ENCODE measurements at places on chromosomes 6 and 20.

GRCh38 chr6:40152701-40153436 is 218.6 kb upstream of the MOCS1 start:
- no peak for DNase-seq

DNA sequence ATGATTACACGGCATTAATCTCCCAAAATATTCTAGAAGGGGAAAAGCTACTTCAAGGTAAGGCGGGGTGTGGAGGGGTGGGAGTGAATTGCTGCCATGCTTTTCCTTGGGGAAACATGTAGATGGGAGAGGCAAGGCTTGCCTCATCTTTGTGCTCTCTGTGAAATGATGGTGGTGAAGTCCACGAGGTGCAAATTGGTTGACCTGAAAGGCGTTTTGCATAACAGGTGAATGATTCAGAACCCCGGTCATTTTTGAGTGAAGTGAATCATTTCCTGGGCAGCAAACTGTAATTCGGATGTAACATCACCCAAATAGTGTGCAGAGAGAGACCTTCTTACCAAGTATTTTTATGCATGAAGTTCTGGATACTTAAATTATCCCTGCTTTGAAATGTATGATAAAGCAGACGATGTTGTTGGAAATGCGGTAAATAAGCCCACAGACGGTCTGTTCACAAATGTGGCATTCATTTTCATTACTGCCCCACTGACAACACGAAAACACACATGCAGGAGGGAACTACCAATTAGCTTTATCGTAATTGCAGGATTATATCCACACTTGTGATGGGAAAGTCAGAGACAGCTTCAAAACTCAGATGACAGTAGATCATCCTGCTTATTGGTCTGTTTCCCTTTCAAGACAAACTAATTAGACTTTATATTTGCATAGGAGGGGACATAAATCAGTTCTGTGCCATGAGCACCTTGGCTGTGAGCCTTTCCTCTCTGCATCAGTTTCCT is 3.0 kb downstream of the CDH4 start:
- no peak for DNase-seq

DNA sequence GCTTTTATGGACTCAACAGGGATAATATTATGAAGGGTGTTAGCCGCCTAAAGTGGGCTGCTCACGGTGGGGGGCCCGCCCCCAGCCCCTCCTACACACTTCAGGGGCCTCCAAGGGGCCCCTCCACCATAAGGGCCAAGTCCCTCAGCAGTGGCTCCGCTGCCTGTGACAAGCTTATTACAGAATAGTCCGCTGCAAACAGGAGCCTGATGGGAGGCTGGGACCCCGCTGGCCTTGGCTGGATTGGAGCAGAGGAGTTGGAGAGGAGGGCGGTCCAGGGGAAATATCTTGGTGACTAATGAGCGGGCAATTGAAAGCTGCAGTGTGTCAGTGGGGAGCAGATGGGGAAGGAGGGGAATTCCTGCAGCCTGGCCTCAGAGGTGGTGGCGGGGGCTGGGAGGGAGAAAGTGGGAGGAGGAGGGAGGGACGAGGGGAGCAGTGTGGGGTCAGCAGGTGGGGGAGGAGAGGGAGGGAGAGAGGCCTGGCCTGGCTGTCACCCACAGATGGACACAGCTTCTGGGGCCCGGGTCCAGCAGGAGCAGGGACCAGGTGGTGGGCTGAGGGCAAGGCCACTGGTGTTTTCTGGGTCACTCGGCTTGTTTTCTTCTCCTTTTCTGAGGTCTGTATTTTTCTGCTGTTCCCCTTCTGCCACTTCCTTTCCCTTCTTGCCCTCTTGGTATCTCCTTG is 57.6 kb upstream of the FOXP4 start:
- DNase-seq = peak; percentile 51

DNA sequence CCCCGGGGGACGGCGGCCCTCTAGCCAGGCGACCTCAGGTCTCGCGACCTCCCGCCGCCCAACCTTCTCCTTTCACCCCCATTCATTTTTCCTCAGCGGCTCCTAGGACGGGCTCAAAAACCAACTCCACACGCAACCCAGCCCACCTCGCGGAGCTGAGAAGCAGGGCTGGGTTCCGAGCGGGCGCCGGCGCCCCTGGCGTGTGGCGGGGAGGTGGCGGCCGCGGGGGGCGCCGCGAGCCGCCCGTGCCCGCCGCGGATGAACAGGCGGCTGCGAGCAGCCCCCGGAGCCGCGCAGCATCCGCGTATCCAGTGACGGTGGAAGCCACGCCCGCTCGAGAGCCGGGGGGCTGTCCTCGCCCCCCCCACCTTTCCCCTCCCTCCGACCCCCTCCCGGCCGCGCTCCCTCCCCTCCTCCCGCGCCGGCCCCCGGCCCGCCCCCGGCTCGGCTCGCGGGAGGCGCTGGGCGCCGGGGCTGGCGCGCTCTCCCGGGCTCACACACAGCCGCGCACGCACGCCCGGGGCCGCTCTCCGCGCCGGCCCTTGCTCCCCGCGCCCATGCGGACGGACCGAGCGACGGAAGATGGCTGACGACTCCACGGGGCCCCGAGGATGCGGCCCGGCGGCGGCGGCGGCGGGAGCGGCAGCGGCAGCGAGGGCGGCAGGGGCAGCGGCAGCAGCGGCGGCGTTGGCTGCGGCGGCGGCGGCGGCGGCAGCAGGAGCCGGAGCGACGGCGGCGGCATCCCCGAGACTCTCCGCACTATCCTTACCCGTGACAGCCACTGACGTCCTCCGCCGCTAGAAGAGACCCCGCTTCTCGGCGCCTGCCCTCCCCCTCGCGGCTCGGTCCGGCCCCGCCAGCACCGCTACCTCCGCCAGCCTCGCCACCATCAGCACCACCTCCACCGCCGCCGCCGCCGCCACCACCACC is at the start of gene SOBP:
Gene SOBP (plus strand): TSS at position 482 of the 930 bp plus-strand sequence. CDS start 500 bp downstream, outside the sequence.
- no peak for DNase-seq

- peak; percentile 4 for DNase-seq
These were observed 143.7 kb downstream of the KLHL32 start for GRCh38 chr6:97068211-97068610.

DNA sequence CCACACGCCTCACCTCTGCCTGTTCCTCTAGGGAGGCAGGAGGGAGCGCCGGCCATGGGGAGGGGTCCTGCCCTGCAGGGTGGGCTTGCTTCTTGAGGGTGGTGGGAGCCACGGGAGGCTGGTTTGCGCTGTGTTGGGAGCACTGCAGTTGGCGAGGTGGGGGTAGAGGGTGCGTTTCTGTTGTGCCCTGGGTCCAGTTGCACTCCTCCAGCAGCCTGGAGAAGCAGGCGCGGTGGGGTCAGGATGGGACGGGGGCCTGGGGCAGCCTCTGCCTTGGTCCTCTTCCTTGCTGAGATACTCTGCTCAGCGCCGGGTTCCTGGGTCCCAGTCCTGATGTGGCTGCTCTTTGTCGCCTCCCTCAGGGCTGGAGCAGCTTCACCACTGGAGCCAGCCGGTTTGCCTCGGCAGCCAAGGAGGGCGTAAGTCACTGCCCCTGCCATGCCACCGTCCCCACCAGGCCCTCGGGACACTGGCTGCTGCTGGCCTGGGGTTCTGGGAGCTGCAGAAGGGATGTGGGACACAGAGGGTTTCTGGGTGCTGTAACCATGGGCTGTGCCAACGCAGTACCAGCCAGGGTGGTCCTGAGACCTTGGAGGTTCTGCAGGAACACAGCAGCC is 8.4 kb downstream of the ARFGAP1 start:
- no peak for DNase-seq

- DNase-seq = no peak
These were observed 18.9 kb downstream of the ORC3 start for GRCh38 chr6:87608802-87609201.

DNA sequence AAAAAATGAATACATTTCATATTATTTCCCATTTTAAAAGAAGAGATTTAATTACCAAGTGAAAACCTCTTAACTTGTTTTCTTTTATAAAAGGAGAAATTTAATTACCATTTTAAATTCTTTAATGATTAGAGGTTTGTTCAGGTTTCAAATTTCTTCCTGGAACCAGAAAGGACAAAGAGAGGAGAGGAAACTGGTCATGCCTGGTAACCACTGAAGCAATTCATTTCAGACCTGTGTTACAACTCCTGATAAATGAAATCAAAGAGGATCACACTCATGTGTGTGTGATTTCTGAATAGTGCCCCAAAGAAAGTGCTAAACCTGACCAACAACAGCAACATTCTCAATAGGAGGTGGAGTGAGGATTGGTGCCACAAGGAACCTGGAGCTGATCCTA is 12.6 kb upstream of the SLPI start:
- no peak for DNase-seq

- no peak for DNase-seq
These were observed 220.0 kb upstream of the CNR1 start for GRCh38 chr6:88386167-88386566.

- DNase-seq = no peak
These were observed 1.5 kb downstream of the PRRC2A start for GRCh38 chr6:31621991-31622390.

DNA sequence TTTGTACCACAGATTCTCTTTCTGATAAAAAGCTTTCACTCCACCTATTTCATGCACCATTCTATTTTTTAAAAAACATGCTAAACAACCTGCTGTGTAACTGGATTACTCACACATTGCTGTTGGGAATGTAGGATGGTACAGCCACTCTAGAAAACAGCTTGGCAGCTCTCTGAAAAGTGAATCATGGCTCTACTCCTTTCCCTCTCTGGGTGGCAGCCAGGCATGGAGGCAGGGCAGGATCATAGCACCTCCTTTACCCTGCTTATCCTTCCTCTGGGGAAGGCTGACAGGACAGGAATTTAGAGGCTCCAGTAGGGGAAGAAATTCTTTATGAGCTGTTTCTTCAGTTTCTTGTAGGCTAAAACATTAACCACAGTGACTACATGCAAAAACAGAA is 6.7 kb upstream of the VNN2 start:
- DNase-seq = no peak

GRCh38 chr6:110266996-110267395 is 86.8 kb downstream of the CDC40 start:
- no peak for DNase-seq

- no peak for DNase-seq
These were observed 48.7 kb upstream of the TAB2 start for GRCh38 chr6:149268768-149269167.

DNA sequence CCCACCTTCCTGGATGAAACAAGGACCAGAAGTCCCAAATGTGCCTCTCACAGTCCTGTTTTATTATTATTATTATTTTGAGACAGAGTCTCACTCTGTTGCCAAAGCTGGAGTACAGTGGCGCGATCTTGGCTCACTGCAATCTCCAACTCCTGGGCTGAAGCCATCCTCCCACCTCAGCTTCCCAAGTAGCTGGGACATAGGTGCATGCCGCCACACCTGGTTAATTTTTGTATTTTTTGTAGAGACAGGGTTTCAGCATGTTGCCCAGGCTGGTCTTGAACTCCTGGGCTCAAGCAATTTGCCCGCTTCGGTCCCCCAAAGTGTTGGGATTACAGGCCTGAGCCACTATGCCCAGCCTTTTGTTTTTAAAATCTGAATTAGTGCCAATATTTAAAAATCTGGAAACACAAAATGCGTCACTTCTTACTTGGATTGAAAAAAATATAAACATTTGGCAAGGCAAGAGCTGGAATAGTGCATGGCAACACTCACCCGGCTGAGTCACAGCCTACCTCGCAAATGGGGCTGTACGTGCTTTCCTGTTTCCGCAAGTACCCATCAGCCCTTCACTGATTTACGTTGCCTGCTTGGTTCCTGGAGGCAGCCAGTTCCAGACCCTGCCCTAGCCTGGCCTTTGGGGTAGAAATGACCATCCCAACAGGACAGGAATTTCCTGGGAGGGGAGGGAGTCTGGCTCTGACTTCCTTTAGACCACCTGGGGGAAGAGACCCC is 6.3 kb downstream of the SDCBP2 start:
- peak; percentile 37 for DNase-seq

GRCh38 chr20:25576783-25577530 is 8.4 kb downstream of the NINL start:
- DNase-seq = no peak

DNA sequence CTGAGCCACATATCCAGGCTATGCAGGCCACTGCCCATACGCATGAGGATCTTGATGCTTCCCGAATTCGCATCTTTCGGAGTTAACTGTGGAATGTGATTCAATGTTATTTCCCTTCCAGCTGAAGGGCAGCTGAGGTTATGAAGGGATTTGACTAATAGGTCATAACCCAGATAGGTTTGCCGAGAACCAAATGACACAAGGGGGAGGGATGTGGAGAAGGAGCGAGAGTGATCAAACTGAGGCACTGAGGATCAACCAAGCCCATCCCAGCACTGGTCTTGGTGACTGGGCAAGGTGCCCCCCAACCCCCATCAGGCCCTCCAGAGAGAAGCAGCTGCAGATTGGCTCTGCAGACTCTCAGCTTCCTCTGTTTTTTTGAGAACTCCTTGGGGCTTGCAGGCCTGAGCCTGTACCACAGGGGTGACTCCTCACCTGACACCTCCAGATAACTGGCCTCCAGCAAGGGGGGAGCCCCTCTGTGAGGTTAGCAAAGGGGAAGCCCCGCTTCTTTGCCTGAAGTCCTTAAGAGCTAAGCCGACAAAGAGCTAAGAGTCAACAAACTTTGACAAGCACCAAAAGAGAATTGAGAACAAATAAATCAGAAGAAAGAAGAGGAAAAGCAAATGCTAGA is 185.9 kb downstream of the PDE7B start:
- no peak for DNase-seq

- peak; percentile 53 for DNase-seq
These were observed 1.5 kb upstream of the GMEB2 start for GRCh38 chr20:63628246-63628975.

- no peak for DNase-seq
These were observed 14.4 kb upstream of the MRPS10 start for GRCh38 chr6:42232035-42232434.

DNA sequence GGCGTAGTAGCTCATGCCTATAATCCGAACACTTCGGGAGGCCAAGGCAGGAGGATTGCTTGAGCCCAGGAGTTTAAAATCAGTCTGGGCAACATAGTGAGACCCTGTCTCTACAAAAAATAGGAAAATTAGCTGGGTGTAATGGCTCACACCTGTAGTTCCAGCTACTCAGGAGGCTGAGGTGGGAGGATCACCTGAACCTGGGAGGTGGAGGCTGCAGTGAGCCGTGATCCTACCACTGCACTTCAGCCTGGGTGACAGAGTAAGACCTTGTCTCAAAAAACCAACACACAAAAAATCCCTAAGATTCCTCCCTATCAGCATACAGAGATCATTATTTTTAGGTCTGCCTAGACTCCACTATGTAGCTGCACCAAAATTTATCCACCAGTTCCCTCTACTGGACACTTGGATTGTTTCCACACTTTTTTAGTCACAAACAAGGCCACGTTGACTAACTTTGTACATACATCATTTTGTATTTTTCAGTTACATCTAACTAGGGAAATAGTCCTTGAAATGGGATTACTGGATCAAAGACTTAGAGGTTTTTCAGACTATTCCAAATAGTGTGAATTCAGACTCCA is 3.6 kb upstream of the PHF1 start:
- DNase-seq = peak; percentile 57

DNA sequence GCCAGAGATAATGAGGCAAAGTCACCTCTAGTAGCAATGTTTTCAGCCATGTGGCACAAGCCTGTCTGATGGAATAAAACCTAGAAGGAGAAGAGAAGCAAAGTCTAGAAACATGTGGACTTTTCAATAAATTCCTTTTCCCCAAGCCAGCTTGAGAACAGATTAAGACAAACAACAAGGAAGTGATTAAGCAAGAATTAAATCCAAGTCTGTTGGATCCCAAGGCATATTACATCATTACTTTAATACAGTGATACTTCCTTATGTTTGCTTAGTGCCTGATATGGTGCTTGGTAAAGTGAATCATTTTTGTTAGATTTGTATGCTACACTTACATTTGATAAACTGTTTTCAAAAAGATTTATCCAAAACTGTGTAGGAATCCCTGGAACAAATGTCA is 260.3 kb upstream of the FAM83B start:
- no peak for DNase-seq

Measured in inflammatory macrophage treated with lipopolysaccharide for 1 hour (primary cell).